ENCODE measurements at places on chromosomes 5 and 9.

DNA sequence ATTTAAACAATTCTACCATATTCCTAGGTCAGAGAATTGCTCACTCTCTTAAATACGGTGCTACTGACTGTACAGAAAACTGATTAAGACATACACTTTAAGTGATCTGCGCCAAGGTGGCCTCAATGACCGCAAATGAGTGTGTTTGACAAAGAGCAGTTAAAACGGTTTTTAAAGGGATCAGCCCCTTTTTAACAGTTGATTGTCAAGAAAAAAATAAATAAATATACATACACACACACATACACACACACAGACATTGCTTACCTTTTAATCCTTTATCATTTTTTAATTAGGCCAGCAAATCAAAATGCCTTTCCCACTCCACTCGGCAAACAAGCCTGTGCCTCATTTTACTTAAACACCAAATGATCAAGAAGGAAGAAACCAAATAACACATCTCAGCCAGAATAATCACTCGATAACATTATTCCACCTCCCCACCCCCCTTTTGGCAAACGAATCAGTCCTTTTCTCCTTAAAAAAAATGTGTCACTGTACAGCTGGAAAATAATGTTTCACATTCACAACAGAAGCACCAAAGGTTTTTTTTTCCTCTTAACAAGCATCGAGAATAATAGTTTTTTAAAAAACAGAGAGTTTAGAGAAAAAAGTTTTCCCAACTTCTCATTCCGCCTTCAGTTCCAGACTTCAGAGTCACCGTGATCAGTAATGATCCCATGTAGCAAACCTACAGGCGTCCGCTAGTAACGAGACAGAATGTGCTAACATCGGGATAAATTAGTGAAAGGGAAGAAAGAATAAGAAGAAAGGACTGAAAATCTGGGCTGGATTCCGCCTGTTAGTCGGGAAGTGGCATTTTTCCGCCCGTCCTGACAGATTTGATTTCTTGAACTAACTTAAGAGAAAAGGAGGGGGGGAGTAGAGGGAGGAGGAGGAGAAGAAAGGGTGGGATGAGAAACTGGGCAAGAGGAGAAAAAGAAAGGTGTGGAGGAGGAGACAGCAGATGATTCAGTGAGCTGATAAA is at the start of gene ZNF608:
Gene ZNF608, minus strand, starts transcription at position 712 of the 988 bp plus-strand sequence. CDS start 1,650 bp downstream, outside the sequence.
- DNase-seq = peak; percentile 41

- no peak for DNase-seq
Measured at GRCh38 chr5:107652408-107652807, 18.3 kb downstream of the EFNA5 start.

GRCh38 chr9:8315211-8315610 is 515.6 kb upstream of the DMAC1 start:
- no peak for DNase-seq

DNA sequence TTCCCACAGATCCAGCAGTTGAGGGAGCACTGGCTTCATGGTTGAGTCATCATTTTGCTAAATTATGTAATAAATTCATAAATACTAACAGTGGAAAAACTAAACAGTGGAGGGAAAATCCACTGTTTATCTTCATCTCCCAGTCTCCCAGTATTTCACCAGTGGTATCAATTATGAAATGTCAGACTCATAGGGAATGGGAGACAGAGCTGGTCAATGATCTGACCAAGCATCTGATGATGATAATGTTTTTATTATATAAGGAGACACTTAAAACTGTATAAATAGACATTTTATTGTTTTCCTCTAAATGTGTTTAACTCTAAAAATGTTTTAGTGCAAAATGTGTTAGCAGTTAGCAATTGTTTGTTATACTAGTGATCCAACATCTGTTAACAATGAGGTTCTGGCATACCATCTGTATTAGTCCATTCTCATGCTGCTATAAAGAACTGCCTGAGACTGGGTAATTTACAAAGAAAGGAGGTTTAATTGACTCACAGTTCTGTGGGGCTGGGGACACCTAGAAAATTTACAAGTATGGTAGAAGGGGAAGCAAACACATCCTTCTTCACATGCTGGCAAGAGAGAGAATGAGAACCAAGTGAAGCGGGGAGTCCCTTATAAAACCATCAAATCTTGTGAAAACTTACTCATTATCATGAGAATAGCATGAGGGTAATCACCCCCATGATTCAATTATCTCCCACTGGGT is 11.8 kb upstream of the REEP5 start:
- DNase-seq = no peak

DNA sequence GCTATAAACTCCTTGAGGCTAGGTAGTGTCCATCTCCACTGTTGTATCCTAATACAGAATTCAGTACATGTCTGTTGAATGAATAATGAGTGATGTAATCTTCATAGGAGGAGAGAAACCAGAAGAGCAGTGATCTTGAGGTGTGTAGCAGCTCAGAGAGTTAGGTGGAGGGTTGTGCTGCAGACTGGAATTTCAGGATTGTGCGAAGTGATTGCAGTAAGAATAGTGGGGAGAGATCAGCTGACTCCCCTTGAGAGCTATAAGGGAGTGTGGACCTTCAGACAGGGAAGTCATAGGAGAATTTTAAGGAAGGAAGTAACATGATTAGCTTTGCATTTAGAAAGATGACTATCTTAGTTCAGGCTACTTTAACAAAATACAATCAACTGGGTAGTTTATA is 4.4 kb downstream of the SNX24 start:
- DNase-seq = no peak

Data from SHP77 treated with DMSO at 0.1 percent for 48 hours (cell line).